ENCODE measurements at places on chromosomes 3 and 15.

DNA sequence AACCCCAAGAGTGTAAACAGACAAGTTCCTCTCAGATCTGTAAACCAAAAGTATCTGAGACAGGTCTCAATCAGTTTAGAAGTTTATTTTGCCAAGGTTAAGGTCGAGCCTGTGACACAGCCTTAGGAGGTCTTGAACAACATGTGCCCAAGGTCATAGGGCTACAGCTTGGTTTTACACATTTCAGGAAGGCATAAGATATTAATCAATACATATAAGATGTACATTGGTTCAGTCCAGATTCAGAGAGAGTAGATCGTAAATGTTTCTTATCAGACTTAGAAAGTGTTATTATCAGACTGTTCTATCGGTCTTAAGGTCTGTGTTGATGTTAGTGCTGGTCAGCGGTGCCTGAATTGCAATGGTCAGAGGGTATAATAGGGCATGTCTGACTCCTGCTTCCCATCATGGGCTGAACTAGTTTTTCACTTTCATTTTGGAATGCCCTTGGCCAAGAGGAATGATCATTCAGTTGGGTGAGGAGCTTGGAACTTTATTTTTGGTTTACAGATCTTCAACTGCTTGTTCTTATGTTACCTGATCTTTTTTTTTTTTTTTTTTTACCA lies 27.0 kb upstream of the MFGE8 start:
- DNase-seq: no peak

- no peak for DNase-seq
Observed at GRCh38 chr3:58874795-58875194, 175.0 kb downstream of the CFAP20DC start.

DNA sequence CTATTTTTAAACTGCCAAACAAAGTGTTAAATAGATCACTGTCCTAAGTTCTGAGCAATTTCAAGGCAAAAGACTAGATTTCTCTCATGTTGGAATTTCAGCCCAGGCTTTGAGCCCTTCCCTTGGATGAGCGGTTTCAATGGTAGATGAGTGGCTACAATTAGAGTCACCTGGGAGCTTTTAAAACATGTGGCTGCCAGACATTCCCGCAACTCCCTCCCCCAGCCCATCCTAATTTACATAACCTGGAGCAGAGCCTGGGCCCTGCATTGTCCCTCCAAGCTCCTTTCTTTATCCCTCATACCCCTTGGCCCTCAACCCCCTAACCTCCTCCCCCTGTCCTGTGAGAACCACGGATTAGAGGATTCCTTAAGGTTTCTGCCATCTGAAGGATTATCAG lies 357.5 kb upstream of the UMPS start:
- DNase-seq: no peak

DNA sequence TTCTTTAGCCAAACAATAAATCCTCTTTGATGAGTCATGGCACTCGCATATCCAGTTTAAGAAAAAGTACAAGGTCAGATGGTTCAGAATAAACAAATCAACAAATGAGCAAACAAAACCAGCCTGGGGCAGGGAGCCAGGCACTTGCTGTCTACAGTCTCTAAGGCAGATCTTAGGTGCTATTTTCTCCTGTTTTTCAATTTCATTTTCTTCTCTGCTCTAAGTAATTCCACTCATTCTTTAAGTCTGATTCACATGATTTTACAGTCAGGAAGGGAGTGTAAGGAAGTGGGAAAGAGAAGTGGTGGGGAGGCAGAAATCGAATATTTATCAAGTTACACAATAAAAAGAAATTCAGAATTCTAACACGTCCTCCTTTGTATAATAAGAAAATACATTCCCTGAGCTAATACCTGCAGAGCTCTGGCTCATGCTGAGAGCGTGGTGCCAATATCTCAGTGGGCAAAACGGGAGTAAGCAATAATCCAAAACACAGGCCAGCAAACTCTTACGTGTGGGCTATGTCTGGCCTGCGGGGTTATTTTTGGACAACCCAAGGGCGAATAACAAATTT lies 298.6 kb downstream of the ADAMTS17 start:
- no peak for DNase-seq

- peak; percentile 56 for DNase-seq
Observed at GRCh38 chr3:57952208-57952631, 56.0 kb upstream of the FLNB start.

DNA sequence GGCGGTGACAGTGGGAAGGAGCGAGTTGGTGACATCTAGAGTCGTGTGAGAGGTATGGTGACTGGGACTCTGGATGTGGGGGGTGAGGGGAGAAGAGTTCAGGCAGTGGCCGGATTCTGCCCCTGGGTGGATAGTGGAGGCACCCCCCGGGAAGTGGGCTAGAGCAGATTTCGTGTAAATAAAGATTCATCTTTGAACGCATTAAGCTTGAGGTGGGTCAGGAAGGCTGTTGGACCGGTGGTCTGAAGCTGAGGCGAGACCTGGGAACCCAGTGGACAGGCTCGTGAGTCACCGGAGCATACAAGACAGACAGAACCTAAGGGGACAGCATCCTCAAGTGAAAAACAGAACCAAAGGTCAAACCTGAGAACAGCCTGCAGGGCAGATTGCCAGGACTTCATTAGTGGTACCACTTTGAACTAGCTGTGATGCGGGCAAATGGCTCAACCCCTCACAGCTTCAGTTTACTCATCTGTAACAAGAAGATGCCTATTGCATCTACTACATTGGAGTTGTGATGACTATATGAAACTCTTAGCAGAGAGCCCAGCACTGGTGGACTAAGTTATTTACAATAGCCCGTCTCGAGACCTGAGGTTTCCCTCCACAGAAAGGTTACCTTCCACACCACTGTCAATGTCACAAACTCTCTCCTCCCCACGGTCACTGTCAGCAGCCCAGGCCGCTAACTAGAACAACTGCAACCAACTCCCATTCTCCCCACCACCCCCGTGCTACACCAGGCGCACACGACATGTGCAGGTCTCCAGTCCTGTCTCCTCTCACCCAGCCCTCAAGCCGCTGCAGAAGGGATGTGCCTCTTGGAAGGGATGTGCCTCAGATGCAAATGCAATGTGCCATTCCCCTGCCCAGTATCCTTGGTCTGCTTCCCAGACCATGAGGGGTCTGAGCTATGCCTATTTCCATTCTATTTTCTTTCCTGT lies 901 bp upstream of the CLN6 start:
- peak; percentile 4 for DNase-seq
